ENCODE measurements at places on chromosomes 7 and 10. TPM values are rescaled to one million over a fixed set of nuclear protein-coding genes. Genes with fewer than 3 reads are reported as not detected.
A peak's percentile ranks its signal among the peaks of the same experiment; 100 is the strongest.

Gene HGF
- total RNA-seq, result 1.7 TPM

Gene PTN
- 6.4 TPM for total RNA-seq

Gene TUBAL3
- 68.5 TPM for total RNA-seq

Gene CLDN4
- 926 TPM for total RNA-seq

Gene MMRN2
- total RNA-seq, result 7.4 TPM

Gene ADIRF
- 43.4 TPM for total RNA-seq

Gene MSMB
- not detected for total RNA-seq

Gene MLXIPL
- total RNA-seq, result 17.3 TPM

GRCh38 chr10:107025676-107026075 lies 138.8 kb downstream of the SORCS1 start:
- no peak for DNase-seq

- DNase-seq, result no peak
Measured at GRCh38 chr7:32273297-32273696, 203.1 kb upstream of the PDE1C start.

DNA sequence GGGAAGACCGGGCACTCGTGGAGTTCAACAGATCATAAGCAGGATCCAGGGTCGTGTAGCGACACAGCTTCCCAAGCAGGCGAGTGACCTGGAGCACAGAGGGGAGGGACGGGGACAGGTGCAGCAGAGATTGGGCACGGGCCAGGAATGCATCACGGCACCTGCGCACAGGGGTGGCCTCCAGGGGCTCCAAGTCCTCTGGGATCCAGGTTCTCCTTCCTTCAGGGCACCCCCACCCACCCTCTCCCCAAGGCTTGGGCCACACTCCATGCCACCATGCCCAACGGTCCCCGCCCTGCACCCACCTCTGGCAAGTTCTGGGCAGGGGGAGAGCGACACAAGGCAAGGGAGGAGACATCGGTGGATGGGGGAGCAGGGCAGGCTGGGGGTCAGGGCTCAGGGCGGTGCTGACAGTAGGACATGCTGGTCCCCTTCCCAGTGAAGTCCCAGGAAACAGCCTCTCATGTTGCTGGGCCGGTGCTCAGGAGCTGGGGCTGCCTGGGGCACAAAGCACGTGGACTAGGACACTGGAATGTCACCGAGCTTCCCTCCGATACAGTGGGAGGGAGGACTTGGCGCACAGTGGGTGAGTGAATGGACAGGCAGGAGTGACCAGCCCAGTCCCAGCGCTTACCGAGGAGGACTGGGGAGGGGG lies 597.3 kb downstream of the PTPRN2 start:
- no peak for DNase-seq

- no peak for DNase-seq
Measured at GRCh38 chr7:16564909-16565426, 38.3 kb downstream of the LRRC72 start.

GRCh38 chr7:65979583-65980477 lies 2.2 kb downstream of the GUSB start:
- DNase-seq, result no peak

DNA sequence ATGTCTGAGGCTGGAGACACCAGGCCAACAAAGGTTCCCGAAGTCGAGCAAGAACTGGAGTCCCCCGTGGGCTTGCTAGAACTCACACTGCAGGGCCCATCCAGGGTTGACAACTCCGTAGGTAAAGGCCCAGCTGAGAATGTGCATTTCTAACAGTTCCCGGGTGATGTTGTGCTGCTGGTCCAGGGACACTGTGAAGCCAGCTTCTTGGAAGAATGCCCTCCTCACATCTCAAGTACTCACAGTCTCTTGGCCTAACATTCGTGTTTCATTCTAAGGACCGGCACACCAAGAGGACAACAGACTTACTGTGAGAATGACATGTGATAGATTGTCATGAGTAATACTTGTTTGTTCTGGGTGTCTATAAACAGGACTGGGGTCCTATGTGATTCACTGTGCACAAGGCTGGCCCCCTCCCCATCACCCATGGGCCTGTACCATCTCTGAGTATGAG lies 682.3 kb upstream of the IGFBP3 start:
- DNase-seq, result no peak

GRCh38 chr7:24812305-24812945 lies 55.2 kb upstream of the GSDME start:
- DNase-seq, result peak; percentile 61

DNA sequence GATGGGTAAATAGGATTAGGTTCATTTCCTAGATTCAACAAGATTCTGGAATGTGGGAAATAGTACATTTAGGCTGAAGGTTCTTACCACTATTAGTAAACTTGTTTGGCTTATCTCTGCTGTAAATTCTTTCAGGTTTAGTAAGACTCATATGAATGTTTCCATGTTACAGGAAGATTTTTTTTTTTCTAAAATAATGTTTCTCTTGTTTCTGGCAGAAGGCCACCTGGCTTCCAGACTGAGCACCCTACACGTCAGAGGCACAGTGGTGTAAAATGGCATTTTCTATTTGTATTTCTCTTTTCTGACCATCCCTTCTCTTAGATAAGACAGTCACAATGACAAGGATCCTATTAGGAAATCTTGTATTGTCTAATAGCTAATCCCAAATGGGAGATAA lies 22.7 kb upstream of the AASS start:
- no peak for DNase-seq

GRCh38 chr7:155998328-155998691 lies 186.0 kb upstream of the SHH start:
- no peak for DNase-seq

Data from transverse colon (tissue), 4 donors.